ENCODE measurements at places on chromosomes 7 and 10.

- no peaks in the 10 kb centered on the region for H3K27me3 ChIP-seq
- DNase-seq: no peak
- H3K36me3 ChIP-seq: no peaks in the 10 kb centered on the region
- no peak overlapping the region for H3K4me3 ChIP-seq
Measured at GRCh38 chr10:20962165-20962564, 65.1 kb upstream of the NEBL start.

DNA sequence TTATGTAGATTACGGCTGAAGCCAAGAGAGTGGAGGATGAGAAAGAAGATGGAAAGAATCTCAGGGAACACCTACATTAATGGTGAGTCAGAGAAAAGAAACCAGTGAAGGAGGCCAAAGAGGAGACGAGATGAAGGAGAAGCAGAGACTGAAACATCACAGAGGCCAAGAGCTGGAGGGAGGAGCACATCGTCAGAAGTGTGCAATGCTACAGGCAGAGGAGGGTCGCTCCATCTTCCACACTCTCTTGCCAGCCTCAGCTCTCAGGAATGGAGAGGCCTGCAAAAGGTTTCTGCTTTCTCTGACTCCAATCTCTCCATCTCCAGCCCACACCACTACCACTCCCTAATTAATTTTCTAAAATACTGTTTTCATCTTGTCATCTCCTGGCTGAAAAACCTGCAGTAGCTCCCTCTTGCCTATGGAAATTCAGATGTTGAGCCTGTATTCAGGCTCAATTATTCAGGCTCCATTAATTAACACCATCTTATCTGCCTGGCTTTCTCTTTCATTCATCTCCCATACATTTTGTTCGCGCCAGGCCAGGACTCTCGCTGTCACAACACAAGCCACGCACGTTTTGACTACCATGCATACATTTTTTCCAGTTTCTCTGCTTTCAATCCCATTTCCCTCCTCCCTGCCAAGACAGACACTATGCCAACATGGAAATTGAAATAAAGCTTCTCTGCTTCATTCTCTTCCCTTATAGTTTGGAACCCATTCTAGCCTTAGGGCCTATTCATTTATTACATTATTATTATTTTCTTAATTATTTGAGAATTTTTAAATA lies 165.8 kb downstream of the INHBA start:
- 0 out of 2 replicates have a peak, but pooled peaks cover 1% of the 10 kb centered on the region for H3K4me1 ChIP-seq
- no peaks in the 10 kb centered on the region for H3K36me3 ChIP-seq
- no peaks in the 10 kb centered on the region for H3K27me3 ChIP-seq
- H3K4me3 ChIP-seq: no peak overlapping the region
- DNase-seq: no peak
- H3K27ac ChIP-seq: no peak overlapping the region

DNA sequence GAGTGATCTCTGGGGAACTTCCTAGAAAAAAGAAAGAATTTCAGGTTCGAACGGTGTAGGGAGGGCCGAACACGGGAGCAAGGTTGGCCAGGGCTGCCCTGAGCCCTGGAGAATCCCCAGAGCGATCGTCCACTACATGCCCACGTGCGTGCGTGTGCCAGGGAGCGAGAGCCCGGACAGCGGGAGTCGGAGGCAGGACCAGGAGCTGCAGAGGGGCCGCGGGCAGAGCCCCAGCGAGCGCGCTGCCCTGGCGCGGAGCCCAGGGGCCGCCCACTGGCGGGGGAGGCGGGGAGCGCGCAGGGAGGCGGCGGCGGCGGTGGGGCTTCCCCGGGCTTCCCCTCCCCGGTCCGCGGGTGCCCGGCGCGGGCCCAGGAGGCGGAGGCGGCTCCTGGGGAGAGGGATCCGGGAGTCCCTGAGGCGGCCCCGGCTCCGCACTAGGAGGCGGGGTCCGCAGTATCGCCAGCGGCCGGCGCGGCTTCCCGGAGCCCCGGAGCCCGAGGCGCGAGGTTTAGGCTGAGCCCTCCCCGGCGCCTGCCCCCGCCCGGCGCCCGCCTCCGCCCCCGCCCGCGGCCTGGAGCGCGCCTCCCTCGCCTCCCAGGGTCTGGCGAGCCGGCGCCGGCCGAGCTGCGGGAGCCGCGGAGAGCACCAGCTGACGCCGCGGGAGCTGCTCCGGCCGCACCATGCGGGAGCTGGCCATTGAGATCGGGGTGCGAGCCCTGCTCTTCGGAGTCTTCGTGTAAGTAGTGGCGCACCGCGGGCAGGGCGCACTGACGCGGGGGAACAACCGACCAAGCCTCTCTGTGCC lies at the start of gene PLPP4:
TSS of gene PLPP4 (plus strand) at position 602 of the 805 bp plus-strand sequence. CDS start at position 681, 79 bp downstream.
- no peak for DNase-seq
- peaks cover 24% of the 10 kb centered on the region for H3K27me3 ChIP-seq
- H3K27ac ChIP-seq: no peak within 1 kb of the TSS
- H3K36me3 ChIP-seq: no peaks in the 10 kb centered on the region
- H3K4me3 ChIP-seq: peak within 1 kb of the TSS; percentile 25
- peaks cover 2% of the 10 kb centered on the region for H3K4me1 ChIP-seq

GRCh38 chr10:102444851-102445250 lies 6.5 kb downstream of the C10orf95 start:
- no peaks in the 10 kb centered on the region for H3K36me3 ChIP-seq
- peaks cover 2% of the 10 kb centered on the region for H3K4me1 ChIP-seq
- H3K4me3 ChIP-seq: no peak overlapping the region

- H3K27me3 ChIP-seq: no peaks in the 10 kb centered on the region
- H3K27ac ChIP-seq: no peak overlapping the region
- DNase-seq: no peak
- no peaks in the 10 kb centered on the region for H3K4me1 ChIP-seq
Measured at GRCh38 chr10:103822800-103823199, 32.6 kb downstream of the SH3PXD2A start.

- peaks cover 1% of the 10 kb centered on the region for H3K27me3 ChIP-seq
- no peaks in the 10 kb centered on the region for H3K36me3 ChIP-seq
- H3K4me3 ChIP-seq: no peak overlapping the region
- DNase-seq: no peak
- no peak overlapping the region for H3K27ac ChIP-seq
Measured at GRCh38 chr10:48594803-48595538, 9.9 kb downstream of the ARHGAP22 start.

DNA sequence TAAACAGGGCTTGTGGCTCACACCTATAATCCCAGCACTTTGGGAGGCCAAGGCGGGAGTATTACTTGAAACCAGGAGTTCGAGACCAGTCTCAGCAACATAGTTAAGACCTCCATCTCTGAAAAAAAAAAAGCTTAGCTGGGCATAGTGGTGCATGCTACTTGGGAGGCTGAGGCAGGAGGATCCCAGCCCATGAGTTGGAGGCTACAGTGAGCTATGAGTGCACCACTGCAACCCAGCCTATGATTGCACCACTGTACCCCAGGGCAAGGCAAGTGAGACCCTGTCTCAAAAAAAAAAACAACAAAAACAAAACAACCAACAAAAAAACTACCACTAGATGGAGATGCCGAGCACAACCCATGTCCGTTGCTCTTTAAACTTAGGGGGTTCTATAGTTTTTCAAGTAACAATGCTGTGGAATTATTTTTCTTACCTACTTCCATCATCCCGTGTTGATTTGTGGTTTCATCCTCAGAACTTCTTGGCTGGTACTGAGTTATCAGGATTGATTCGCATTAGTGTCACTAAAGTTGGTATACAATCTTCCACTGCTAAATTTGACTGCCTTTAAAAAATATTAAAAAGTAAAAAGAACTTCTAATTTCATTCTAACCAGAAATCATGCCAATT lies 12.2 kb upstream of the REPIN1 start:
- DNase-seq: no peak
- H3K36me3 ChIP-seq: no peaks in the 10 kb centered on the region
- H3K27ac ChIP-seq: no peak overlapping the region
- no peak overlapping the region for H3K4me3 ChIP-seq
- H3K27me3 ChIP-seq: no peaks in the 10 kb centered on the region

DNA sequence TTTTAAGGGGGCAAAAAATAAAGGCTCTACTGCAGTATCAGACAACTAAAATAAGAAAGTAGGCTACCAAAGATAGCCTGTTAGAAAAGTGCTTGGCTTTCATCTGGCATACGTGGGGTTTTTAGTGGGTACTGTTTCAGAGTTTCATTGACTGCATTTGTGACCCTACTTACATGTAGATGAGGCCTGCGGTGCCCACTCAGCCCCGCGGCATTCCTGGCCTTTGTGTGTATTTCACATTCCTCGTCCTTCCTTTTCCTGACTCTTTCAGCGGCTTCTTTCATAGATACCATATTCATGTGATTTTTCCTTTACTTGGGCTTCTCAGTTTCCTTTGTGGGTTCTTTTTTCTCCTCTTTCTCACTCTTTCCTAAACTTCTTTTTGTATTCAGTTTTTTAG lies 50.7 kb downstream of the UBE3C start:
- no peaks in the 10 kb centered on the region for H3K27me3 ChIP-seq
- H3K27ac ChIP-seq: no peak overlapping the region
- no peaks in the 10 kb centered on the region for H3K4me1 ChIP-seq
- peak; percentile 16 for DNase-seq

DNA sequence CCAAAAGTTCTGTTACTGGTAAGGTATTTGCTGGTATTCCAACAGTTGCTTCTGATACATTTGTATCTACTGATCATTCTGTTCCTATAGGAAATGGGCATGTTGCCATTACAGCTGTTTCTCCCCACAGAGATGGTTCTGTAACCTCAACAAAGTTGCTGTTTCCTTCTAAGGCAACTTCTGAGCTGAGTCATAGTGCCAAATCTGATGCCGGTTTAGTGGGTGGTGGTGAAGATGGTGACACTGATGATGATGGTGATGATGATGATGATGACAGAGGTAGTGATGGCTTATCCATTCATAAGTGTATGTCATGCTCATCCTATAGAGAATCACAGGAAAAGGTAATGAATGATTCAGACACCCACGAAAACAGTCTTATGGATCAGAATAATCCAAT lies 131.0 kb downstream of the AASS start:
- H3K4me1 ChIP-seq: no peaks in the 10 kb centered on the region
- H3K27ac ChIP-seq: no peak overlapping the region
- H3K4me3 ChIP-seq: no peak overlapping the region
- no peak for DNase-seq
- H3K36me3 ChIP-seq: peaks cover 14% of the 10 kb centered on the region

- no peak for DNase-seq
- no peak overlapping the region for H3K4me3 ChIP-seq
- no peaks in the 10 kb centered on the region for H3K36me3 ChIP-seq
- H3K27ac ChIP-seq: no peak overlapping the region
- no peaks in the 10 kb centered on the region for H3K27me3 ChIP-seq
Measured at GRCh38 chr10:113133497-113134115, 183.6 kb downstream of the TCF7L2 start.

- H3K27ac ChIP-seq: no peak overlapping the region
- no peak overlapping the region for H3K4me3 ChIP-seq
- DNase-seq: no peak
- no peaks in the 10 kb centered on the region for H3K36me3 ChIP-seq
Measured at GRCh38 chr10:105352281-105352680, 711.2 kb downstream of the SORCS3 start.

DNA sequence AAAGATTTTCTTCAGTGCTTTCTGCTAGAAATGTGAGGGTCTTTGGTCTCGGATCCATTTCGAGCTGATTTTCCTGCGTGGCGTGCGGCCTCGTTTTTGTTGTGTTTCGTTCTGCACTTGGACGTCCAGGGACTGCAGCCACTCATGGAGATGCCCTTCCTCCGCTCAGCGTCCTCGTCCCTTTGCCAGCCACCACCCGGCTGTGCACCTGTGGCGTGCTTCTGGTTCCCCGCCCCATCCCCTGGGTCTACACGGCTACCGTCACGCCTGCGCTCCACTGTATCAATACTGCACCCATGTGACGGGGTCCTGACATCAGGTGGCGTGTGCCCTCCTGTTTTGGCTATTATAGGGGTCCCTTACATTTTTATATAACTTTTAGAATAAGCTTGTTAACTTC lies 42.7 kb upstream of the NKX6-2 start:
- no peak for DNase-seq
- H3K4me3 ChIP-seq: no peak overlapping the region
- H3K27ac ChIP-seq: no peak overlapping the region
- no peaks in the 10 kb centered on the region for H3K36me3 ChIP-seq

DNA sequence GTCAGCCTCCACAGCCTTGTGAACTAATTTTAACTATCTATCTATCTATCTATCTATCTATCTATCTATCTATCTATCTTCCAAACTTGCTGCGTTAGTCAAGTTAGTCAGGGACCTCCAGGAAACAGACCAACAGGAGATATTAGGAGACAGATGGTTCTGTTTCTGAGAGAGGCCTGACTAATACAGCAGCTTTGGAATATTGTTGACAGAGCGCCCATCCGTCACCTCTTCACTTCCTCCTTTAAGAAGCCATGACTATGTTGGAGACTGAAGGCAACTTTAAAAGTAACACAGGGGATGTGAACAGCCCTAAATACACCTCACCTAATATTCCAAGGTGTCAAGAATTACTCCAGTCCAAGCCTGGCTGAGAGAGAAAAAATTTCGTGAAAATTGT lies 280.9 kb upstream of the IGFBP3 start:
- no peak overlapping the region for H3K4me3 ChIP-seq
- no peaks in the 10 kb centered on the region for H3K27me3 ChIP-seq
- H3K36me3 ChIP-seq: no peaks in the 10 kb centered on the region
- H3K4me1 ChIP-seq: no peaks in the 10 kb centered on the region
- no peak for DNase-seq

- no peaks in the 10 kb centered on the region for H3K27me3 ChIP-seq
- H3K36me3 ChIP-seq: no peaks in the 10 kb centered on the region
- no peak overlapping the region for H3K27ac ChIP-seq
- no peak overlapping the region for H3K4me3 ChIP-seq
- 0 out of 2 replicates have a peak, but pooled peaks cover 2% of the 10 kb centered on the region for H3K4me1 ChIP-seq
Measured at GRCh38 chr10:100303724-100304319, 17.3 kb upstream of the BLOC1S2 start.

GRCh38 chr7:69187824-69188333 lies 410.4 kb upstream of the AUTS2 start:
- no peaks in the 10 kb centered on the region for H3K36me3 ChIP-seq
- H3K27ac ChIP-seq: no peak overlapping the region
- no peaks in the 10 kb centered on the region for H3K4me1 ChIP-seq
- DNase-seq: no peak
- no peak overlapping the region for H3K4me3 ChIP-seq

DNA sequence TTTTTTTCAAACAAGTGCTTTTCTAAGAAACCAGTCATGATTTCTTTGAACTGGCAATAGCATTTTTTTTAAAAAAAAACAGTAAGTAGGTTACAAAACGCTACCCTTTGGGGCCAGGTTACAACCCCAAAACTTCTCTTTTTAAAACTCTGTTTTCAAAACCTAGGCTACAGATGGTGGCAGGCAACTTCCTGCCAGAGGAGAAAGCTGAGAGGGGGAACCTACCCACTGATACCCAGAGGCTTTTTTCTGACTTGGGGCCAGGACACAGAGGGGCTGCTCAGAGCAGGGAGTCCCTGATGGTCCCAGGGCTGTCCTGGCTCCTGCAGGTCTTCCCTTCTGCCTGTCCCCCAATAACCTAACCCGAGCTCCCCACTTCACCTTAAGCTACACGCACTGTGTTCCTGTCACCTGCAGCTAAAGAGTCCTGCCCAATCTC lies 6.9 kb downstream of the STN1 start:
- H3K4me3 ChIP-seq: no peak overlapping the region
- H3K27ac ChIP-seq: no peak overlapping the region
- no peaks in the 10 kb centered on the region for H3K27me3 ChIP-seq
- no peak for DNase-seq
- H3K4me1 ChIP-seq: peaks cover 2% of the 10 kb centered on the region

GRCh38 chr7:16915405-16915804 lies 33.6 kb upstream of the AGR3 start:
- H3K4me1 ChIP-seq: no peaks in the 10 kb centered on the region
- no peak for DNase-seq
- H3K27ac ChIP-seq: no peak overlapping the region
